AG04449 (cell line): ENCODE measurements at places on chromosomes 3 and 15.
A peak's percentile ranks its signal among the peaks of the same experiment; 100 is the strongest.

GRCh38 chr3:130991126-130991525, 35.5 kb downstream of the ASTE1 start:
- no peak for DNase-seq

DNA sequence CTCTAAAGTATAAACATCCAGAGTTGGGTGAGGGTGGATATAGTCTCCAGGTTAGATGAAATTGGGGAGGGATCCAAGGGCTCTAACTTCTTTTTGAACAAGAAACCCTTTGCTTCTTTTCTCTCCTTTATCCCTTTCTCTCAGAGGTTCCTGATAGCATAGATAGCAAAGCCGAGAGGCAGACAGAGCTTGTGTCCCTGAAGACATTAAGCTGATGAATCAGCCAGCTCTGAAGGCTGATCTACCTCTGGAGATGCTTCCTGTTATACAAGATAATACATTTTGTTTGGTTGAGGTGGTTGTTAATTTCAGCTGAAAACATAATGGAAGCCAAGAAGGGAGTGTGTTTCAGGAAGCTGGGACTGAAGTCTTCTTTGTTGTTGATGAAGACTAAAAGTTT, 193.2 kb downstream of the PDCD6IP start:
- DNase-seq = no peak

- no peak for DNase-seq
Observed at GRCh38 chr3:81789691-81790090, 28.2 kb upstream of the GBE1 start.

- DNase-seq = no peak
Observed at GRCh38 chr3:179716226-179716625, 63.4 kb downstream of the USP13 start.

GRCh38 chr3:158018462-158018861, 87.8 kb downstream of the SHOX2 start:
- no peak for DNase-seq

GRCh38 chr3:60094392-60094947, 1044.6 kb upstream of the CFAP20DC start:
- DNase-seq = no peak

- DNase-seq = no peak
Observed at GRCh38 chr3:195800240-195800639, 11.5 kb downstream of the MUC4 start.

GRCh38 chr3:152258448-152259393, 10.0 kb upstream of the MBNL1 start:
- peak; percentile 95 for DNase-seq

GRCh38 chr15:39079296-39079847, 501.5 kb upstream of the THBS1 start:
- DNase-seq = peak; percentile 83

GRCh38 chr15:38307251-38307650, 54.6 kb downstream of the SPRED1 start:
- DNase-seq = no peak

DNA sequence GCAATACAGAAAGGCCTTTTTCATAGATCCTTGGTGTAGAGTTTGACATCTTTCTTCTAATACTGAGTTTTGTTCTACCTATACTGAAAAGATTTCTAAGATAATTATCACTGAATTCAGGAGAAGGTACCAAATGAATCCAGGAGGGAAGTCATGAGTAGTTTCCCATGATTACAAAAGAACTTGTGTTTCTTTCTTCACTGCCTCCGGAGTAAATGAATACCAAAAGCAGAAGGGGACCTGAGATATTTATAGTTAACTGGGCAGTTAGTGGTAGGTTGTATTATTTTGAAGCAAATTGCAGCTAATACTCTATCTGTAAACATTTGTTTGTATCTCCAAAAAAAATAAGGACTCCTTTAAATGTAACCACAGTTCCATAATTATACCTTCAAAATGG, 175.4 kb downstream of the SUCNR1 start:
- no peak for DNase-seq

- DNase-seq = no peak
Observed at GRCh38 chr3:10645800-10646199, 140.4 kb upstream of the ATP2B2 start.

- DNase-seq = no peak
Observed at GRCh38 chr15:47414207-47414606, 303.1 kb upstream of the SEMA6D start.

DNA sequence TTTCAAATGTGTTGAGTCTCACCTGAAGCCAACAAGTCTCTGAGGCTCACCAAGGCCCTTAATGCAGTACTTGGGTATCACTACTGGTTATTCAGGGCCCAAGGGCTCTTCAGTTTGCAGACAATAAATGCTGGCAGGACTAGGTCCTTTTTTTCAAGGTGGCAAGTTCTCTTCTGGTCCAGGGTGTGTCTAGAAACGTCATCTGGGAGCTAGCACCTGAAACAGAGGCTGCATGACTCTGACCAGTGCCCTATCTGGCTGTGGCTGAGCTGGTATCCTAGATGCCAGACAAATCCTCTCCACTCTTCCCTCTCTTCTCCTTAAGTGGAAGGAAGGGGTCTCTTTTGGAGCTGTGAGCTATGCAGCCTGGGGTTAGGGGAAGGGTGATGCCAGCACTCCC, 276.8 kb downstream of the PYDC2 start:
- DNase-seq = no peak

GRCh38 chr15:47794252-47794914, 77.1 kb downstream of the SEMA6D start:
- no peak for DNase-seq

- DNase-seq = no peak
Observed at GRCh38 chr15:86916671-86917360, 837.1 kb downstream of the AGBL1 start.

DNA sequence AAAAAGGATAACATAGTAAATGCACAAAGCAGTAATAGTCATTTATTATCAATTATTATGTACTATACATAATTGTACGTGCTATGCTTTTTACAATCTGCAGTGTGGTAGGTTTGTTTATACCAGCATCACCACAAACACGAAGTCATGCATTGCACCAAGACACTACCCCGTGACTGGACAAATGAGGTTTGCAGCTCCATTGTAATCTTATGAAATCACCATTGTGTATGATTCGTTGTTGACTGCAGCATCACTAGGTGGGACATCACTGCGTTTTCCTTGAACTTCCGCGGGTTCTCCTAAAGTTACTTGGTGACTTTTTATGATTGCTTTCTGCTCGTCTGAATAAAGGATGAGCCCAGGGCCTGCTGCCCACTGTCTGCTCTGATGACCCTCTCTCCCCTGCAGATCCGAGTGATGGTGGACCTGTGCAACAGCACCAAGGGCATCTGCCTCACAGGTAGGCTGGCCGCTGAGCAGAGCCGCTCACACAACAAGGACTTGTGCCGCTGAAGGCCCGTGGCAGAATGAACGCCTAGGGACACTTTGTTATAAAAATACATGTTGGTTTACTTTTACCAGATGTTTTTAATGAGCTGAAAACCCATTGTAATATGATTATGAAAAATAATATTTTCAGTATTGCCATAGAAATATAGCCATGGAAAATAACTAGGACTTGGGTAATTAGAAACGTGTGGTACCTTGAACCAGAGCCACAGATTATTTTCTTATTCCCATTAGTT, 35.8 kb downstream of the GLDN start:
- no peak for DNase-seq

DNA sequence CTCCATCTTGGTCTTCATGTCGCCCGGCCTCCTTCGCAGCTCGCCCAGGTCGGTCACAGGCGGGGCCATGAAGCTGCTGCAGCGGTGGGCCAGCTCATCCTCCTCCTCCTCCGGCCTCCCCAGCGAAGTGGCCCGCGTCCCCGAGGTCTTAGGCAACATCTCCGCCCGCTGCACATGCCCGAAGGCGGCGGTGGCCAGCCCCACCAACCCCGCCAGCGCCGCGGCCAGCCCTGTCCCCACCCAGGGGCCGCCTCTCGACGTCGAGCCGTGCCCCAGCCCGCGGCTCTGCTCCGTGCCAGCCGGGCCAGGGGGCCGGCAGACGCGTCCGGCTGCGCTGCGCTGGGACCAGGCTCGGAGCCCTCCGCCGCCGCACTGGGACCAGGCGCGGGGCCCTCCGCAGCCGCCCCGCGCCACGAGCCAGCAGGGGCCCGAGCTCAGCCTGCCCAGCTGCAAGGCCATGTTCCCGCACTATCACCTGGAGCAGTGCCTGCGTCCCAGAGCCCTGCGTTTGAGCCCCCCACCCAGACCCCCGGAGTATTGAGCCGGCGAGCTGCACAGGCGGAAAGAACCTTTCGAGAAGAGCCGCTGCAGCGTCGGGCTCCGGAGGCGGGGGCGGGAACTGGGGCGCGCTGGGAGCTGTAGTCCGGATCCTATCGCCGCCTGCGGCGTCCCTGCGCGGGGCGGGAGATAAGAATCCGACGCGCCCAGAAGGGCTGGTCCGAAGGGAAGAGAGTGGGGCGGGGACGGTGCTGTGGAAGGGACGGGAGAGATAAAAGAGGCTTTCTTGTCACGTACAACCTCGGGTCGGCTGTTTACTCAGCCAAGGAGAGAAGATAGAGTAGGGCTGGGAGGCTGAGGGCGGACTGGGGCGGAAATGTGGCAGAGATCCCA, at the start of gene CPOX:
TSS of gene CPOX (minus strand) at position 566 of the 891 bp plus-strand sequence. CDS start at position 459, 107 bp downstream.
- peak; percentile 45 for DNase-seq

GRCh38 chr15:56969265-56969895, 50.9 kb downstream of the TCF12 start:
- no peak for DNase-seq

GRCh38 chr15:88375234-88375927, 91.8 kb downstream of the MRPL46 start:
- DNase-seq = peak; percentile 53

GRCh38 chr15:75036212-75036616, 12.8 kb downstream of the PPCDC start:
- DNase-seq = no peak

DNA sequence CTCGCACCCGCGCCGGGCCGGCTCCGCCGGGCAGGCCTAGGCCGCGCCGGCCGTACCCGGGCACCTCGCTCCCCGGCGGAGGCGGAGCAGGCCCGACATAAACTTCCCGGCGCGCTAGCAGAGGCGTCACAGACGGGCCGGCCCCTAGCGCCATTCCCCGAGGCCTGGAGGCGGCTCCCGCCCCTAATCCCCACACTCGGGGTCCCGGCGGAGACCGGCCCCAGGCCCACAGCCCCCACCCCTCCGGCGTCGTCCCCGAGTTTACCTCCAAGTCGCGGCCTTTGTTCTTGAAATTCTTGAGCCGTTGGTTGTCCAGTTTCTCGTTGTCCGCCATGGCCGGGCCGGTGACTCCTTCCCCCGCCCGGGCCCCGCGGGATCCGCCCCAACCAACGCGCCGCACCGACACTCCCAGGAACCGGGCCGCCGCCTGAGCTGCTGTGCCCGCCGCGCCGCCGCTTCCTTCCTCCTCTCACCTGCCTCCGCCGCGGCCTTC, 376 bp downstream of the KPNA4 start:
- DNase-seq = no peak

GRCh38 chr3:151276038-151276686, 2.2 kb downstream of the P2RY14 start:
- DNase-seq = no peak

- no peak for DNase-seq
Observed at GRCh38 chr3:63060412-63060811, 185.2 kb upstream of the CADPS start.

- DNase-seq = no peak
Observed at GRCh38 chr3:37770938-37771918, 90.5 kb upstream of the CTDSPL start.

- peak; percentile 80 for DNase-seq
Observed at GRCh38 chr15:49627407-49627877, 6.6 kb downstream of the DTWD1 start.

GRCh38 chr15:34802371-34802770, 7.0 kb upstream of the ACTC1 start:
- no peak for DNase-seq

DNA sequence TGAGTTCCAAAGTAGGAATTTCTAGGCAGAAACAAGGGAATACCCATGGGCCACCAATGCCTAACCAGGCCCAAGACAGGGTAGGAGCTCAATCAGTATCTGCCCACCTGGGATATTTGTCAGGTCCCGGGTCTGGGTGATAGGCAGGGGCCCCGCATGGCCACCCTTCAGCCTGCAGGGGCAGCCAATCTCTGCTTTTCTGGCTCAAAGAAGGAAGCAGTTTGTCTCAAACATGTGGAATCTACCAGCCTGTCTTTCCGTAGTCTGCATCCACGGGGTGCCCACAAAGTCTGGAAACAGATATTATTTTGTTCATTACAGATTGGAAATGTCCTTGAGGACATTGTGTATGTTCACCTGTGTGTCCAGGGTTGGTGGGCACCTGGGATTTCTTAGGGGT, 56.2 kb downstream of the CEMIP start:
- DNase-seq = no peak

GRCh38 chr15:35078221-35078915, 6.7 kb downstream of the NANOGP8 start:
- peak; percentile 14 for DNase-seq

DNA sequence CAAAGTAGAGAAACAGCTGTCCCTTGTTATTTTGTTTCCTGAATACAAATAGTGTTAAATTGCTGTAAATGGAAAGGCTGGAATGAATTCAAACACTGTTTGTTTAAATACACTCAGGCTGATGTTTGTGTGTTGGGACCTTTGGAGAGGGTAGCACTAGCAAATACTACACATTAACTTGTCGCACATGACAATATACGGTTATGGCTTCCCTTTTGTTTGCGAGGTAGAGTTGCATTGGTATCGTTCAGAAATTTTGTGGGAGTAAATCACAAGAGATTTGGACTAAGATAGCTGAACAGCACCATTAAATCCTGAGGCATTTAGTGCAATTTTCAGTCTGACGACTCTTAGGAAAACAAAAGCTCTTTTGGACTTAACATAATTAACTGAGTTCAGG, 213.0 kb upstream of the ROBO2 start:
- DNase-seq = no peak

- no peak for DNase-seq
Observed at GRCh38 chr15:90716317-90716975, 700 bp upstream of the BLM start.

GRCh38 chr3:114449271-114450007, 155.6 kb downstream of the TIGIT start:
- DNase-seq = no peak

DNA sequence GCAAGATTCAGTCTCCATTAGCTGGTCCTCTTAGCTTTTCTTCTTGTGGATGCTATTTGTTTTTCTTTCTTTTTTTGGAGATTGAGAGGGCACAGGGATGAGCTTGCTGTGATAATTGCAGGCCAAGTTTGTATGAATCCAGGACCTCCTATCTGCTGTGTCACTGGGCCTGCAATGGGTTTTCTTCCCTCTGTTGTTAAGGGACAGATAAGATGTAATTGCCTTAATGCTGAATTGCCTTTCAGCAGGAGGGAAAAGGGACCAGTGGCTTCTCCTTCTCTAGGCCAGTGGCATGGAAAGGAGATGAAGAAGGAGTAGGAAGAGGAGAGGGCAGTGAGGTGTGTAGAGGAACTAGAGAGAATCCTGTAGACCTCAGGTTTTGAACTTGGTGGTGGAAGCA, 29.9 kb downstream of the PTPRG start:
- no peak for DNase-seq
